Foreskin keratinocyte (primary cell): ENCODE measurements at places on chromosomes 11 and 22. TPM values are rescaled to one million over a fixed set of nuclear protein-coding genes. Genes with fewer than 3 reads are reported as not detected.

DNA sequence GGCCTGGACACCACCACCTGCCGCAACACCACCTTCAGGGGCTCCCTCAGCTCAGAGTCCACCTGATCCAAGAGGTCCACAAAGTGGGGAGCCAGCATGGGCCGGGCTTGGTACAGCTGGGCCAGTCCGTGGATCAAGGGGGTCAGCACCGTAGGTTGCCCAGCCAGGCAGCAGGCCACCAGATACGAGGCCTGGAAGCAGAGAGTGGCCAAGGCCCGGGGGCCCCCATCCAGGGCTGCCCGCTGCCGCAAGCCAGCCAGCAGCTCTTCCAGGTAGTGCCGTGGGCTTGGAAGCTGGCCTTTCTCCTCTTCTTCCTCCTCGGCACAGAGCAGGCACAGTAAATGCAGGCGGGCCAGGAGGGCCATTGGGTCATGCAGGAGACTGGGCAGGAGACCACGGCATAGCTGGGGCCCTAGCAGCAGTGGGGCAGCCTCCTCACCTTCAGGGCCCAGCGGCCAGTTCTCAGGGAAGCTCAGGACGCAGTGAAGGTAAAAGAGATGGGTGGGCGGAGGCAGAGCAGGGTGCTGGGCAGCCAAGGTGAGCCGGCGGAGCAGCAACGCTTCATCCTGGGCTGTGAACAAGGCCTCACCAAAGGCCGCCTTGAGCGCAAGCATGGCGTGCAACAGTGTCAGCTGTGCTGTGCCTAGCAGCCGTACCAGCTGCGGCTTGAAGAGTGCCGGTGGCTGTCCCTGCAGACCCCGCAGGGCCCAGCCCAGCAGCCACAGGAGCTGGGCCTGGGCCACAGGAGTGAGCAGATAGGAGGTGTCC, 1.7 kb downstream of the AP5B1 start:
- no peak for DNase-seq

DNA sequence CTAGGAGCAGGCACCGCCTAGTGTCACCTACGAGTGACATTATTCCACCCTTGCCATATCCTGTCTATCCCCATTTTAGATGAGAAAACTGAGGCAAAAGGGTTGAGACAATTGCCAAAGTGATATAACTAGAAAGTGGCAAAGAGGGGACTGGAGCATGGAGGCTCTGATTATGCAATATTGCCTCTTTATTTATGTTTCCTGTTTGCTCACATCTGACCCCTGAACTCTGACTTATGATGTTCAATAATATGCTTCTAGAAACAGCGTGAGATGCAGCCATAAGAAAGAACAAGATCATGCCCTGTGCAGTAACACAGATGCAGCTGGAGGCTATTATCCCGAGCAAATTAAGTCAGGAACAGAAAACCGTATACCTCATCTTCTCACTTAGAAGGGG, 7.7 kb downstream of the ELF5 start:
- no peak for DNase-seq

TTLL8 gene
- total RNA-seq: not detected in 2 replicates

MOGAT2 gene
- not detected in 2 replicates for total RNA-seq

CNIH2 gene
- total RNA-seq: 0.32 and 0.34 TPM in 2 replicates
